ENCODE measurements at places on chromosomes 11 and 22.

DNA sequence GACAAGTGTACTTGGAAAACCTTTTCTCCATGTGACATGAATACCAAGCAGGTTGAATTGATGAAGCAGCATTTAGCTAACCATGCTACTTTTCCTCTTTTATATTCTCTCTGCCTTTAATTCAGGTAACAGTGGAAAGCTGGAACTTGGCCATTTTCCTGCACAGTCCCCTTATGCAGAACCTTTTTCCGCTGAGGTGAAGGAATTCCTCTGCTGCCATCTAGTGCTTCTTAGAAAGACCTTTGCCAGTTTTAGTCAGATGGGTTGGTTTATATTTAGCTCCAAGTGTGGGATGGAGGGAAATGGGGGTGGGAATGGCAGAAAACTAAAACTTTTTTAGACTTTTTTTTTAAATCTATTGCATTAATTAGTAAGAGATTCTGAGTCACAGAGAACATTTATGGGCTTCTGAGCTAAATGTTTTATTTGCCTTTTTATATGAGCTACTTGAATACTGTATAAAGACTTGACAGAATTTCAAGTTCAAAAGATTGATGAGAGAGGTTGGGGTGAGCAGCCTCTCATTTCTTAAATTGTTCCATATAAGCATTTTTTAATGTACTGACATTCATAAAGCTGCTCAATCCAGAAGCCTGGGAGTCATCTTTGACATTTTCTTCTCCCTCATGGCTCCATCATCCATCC lies 153.9 kb upstream of the ZC3H12C start:
- no peak for DNase-seq

DNA sequence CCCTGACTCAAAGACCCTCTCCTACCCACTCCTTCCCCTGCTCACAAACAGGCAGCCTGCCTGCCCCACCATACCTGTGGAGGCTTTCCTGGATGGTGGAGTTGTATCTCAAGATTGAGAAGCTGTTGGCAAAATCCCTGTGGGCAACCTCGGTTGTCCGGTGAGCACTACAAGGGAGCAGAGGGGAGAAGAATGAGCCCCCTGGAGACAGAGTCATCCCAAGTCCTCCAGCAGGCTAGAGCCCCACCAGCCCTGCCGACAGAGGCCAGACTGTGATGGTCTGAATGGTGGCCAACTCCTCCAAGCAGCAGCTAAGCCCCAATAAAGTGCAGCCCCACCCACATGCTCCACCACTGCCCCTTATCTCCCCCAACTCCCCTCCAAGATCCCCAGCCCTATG lies 17.5 kb downstream of the TMPRSS13 start:
- DNase-seq, result no peak

GRCh38 chr22:23901600-23901999 lies 7.4 kb downstream of the MIF start:
- DNase-seq, result no peak

DNA sequence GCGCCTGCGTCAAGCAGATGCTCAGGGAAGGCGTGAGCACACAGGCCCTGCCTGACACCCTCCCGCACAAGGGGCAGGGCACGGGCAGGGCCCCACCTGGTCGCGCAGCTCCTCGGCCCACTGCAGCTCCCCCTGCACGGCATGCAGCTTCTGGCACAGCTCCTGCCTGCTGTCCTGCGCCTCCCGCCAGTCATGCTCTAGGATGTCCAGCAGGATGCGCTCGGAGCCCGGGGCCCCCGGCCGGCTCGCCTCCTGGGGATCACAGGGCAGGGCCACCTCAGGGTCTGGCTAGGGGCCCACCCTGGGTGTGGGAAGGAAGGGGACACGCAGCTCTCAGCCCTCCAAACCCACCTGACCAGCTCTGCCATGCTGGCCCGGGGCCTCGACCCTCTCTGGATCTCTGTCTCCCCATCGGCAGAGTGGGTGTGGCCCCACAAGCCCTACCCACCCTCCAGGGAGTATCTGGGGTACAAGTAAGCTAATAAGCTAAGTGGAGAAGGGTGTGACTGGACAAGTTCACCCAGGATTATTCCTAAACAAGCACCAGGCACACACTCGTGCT lies 10.7 kb downstream of the CARD10 start:
- DNase-seq, result no peak

DNA sequence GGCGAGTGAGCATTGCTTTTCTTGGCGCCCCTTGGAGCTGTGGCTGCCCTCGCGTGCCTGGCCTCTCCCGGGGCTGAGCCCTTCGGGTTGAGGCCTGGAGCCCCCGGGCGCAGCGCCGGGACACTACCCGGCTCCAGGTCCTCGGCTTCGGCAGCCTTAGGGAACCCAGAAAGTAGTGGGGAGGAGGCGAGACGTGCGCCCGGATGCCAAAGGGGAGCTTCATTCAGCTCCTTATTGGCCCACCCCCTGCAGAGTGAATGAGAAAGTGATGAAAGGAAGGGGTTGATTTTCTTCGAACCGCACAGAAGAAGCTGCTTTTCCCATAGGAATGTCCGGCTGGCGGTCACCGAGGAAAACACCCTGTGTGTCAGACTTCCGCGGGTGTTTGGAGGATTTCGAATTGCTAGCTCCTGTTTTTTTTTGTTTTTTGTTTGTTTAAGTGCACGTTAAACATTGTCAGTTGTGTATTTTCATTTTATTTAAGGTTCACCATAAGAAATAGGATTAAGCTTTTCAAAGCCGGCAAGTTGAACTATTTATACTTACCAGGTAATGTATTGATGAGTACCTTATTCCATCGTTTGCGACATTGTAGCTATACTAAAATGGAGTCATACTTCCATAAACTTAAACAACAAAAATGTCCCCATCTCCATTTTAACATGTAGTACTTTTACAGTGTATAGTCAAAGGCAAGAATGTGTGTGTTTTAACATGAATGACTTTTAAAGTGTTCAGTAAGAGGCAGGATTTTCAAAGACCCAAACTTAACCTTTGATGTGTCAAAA lies 841 bp upstream of the EIF4G2 start:
- DNase-seq, result no peak

DNA sequence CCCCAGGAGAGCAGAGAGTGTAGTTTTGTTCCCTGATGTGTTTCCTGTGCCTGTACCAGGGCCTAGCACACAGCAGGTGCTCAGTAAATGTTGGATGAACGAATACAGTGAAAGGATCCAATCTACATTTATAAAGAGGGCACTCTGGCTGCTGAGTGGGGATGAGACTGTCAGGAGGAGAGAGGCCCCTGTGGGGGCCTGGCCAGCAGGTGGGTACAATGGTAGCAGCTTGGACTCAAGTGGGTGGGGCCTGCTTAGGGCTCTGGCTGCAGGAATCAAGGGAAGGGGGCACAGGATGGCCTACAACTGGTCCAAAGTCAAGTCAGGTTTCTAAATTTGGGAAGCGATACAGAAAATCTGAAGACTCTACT lies 156.6 kb upstream of the GRK3 start:
- no peak for DNase-seq

- no peak for DNase-seq
Observed at GRCh38 chr11:11045156-11045930, 187.5 kb upstream of the ZBED5 start.

GRCh38 chr11:126465573-126466188 lies 110.2 kb downstream of the ST3GAL4 start:
- DNase-seq, result no peak

- DNase-seq, result no peak
Observed at GRCh38 chr11:134516529-134516928, 104.5 kb upstream of the B3GAT1 start.

- DNase-seq, result no peak
Observed at GRCh38 chr22:49195636-49196035, 632.0 kb downstream of the BRD1 start.

DNA sequence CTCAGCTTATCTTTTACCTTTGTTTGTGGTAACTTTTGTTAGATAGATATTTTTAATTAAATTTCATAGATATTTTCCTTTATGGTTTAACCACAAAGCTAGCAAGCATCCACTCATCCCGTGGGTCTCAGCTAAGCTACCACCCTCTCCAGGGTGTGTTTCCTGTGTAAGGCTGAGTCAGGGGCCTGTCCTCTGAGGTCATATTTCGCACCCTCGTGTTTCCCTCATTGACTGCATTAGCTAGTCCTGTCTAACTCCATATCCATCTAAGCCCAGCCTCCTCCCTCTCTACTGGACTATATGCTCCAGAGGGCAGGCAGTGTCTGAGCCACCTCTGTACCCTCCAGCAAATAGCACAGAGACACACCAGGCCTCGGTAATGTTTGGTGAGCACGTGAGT lies 16.7 kb downstream of the XRRA1 start:
- no peak for DNase-seq

GRCh38 chr11:79060081-79060953 lies 380.5 kb downstream of the TENM4 start:
- no peak for DNase-seq

GRCh38 chr11:130548491-130548833 lies 100.0 kb downstream of the ADAMTS15 start:
- DNase-seq, result no peak

GRCh38 chr11:65429068-65429681 lies 6.6 kb downstream of the NEAT1 start:
- DNase-seq, result no peak

DNA sequence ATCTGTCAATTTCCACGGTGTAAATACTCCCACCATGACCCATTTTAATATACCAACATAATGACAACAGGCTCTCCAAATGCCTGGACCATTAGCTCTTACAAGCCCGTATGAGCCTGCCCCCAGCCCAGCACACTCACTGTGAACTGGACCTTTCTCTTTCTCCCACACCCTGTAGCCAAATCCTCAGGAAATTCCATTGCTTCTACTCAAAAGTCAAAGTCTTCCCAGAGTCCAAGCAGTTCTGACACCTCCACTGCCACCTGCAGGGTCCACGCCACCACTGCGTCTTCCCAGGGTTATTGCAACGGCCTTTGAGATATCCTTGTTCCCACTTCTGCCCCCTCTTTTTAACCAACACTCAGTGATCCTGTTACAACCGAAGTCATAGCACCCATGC lies 110.1 kb upstream of the ASPHD2 start:
- no peak for DNase-seq

- DNase-seq, result no peak
Observed at GRCh38 chr11:65383778-65384177, 1.3 kb upstream of the SLC25A45 start.

GRCh38 chr11:40140560-40140959 lies 1318.9 kb downstream of the LRRC4C start:
- DNase-seq, result no peak

DNA sequence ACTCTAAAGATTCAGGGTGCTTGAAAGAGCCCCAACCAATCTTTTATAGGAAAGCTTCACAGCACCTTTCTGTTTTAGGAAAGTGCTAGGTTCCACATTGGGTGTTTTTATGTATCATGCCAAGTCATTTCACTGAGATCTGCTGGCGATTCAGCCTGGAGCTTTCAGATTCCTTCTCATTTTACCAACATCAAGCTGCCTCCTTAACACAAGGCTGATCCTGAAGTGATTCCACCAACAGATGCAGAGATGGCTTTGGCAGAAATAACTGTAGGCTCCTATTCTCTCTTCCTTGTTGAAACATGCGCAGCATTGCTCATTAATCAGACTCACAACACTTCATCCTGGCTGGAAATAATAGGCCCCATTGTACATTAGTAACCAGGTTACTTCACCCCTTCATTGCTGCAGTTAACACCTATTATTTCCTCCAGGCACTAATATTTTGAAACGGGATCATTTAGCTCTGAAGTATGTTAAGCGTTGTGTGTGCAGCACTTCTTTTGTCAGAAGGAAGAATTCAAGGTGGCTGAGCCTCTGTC lies 89.0 kb downstream of the OPCML start:
- no peak for DNase-seq

GRCh38 chr11:63527667-63528066 lies 8.9 kb upstream of the PLAAT4 start:
- DNase-seq, result no peak

GRCh38 chr11:125593114-125593820 lies 615 bp downstream of the STT3A start:
- no peak for DNase-seq

DNA sequence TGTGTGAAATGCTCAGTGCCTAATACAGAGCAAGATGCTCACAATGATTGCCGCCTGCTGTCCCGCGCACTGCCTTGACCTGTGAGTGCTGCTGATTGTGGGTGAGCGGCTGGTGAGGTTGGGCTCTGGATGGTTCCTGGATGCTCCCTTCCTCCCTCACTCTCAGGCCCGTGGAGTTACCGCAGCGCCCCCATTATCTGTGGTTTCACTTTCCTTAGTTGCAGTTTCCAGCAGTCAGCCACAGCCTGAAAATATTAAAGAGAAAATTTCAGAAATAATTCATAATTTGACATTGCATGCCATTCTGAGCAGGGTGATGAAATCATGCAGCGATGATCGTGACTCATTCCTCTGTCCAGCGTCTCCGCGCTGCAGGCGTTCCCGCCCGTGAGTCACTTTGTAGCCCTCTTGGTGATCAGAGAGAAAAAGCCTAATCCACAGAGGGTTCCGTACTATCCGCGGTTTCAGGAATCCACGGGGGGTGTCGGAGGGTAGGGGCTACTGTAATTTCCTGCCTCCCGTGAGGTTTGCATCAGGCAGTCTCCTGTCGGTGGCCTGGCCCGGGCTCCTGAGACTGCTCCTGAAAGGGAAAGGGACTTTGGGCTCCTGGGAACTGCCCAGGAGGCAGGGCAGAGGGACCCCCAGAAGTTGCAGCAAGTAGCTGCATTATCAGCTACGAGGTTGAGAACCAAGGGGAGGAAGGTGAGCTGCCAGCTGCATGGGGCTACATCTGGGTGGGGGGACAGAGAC lies 10.6 kb downstream of the RPL3 start:
- DNase-seq, result no peak

GRCh38 chr22:26406118-26406517 lies 22.9 kb upstream of the ASPHD2 start:
- DNase-seq, result no peak

- DNase-seq, result no peak
Observed at GRCh38 chr11:114147375-114148012, 88.0 kb downstream of the ZBTB16 start.

- no peak for DNase-seq
Observed at GRCh38 chr11:72581067-72581466, 93.2 kb downstream of the PDE2A start.

DNA sequence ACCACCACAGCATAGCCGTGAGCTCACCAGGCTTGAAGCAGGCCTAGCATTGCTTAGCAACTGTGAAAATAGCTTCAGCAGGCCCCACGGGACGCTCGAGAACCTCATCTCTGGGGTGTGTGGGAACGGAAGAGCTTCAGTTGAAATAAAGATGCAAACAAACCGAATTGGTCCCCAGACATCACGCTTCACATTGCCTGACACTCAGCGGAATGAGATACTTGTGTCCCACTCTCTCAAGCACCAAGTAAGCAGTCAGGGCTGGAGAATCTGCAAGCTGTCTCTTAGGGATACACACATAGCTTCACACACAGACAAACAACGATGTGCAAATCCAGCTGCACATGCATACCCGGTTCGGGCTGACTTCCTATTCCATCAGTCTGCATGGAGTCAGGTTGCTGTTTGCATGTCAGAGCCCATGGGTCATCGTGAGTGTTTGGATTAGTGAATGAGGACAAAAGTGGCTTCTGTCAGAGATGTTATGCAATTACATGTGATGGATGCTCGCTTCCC lies 205.7 kb downstream of the SNX19 start:
- no peak for DNase-seq

DNA sequence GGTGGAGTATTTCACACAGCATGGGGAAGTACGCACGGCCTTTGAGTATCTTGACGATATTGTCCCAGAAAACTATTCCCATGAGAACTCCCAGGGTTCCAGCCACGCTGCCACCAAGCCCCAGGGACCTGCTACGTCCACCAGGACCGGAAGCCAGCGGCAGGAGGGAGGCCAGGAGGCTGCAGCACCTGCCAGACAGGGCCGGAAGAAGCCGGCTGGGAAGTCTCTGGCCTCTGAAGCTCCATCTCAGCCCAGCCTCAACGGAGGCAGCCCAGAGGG lies 32.6 kb downstream of the IGHMBP2 start:
- DNase-seq, result no peak

- DNase-seq, result no peak
Observed at GRCh38 chr11:131428853-131429252, 58.4 kb downstream of the NTM start.
